ENCODE measurements at places on chromosomes 16 and 17.
A peak's percentile ranks its signal among the peaks of the same experiment; 100 is the strongest.

- no peak for DNase-seq
Observed at GRCh38 chr16:80671281-80671849, 130.6 kb downstream of the DYNLRB2 start.

DNA sequence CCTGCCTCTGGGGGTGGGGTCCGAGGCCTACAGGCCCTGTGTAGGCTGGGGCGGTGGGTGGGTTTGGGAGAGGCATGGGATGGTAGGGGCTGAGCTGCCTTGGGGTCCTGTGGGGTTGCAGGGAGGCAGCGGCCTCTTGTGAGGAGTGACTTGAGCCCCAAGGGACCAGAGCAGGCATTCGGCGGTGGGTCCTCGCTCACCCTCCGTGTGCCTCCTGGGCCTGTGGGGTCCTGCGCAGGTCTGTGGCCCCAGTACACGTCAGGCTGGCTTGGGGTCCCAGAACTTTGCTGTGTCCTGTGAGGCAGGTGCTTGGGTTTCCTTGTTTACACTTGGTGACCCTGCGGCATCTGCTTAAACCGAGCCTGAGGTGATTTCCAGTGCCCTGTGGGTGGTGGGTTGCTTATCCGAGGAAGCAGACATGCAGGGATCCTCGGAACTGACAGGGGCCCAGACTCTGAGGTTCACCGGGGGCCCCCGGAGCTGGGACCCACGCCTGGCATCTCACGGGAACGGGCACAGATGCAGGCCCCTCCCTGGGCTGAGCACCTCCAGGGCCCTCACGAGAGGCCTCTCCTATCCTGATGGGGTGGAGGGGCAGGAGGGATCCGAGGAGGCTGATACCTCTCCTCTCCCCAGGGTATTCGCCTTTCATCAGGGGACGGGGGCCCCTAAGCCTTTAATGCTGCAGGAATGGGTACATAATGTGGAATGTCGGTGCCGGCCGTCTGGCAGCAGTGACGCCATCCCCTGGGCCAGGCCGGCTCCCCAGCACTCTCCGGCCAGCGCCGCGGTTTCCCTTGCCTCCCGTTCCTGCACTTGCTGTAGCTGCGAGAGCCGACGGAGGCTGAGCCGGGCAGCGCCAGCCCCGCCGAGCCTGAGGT lies 7.7 kb downstream of the METRNL start:
- no peak for DNase-seq

DNA sequence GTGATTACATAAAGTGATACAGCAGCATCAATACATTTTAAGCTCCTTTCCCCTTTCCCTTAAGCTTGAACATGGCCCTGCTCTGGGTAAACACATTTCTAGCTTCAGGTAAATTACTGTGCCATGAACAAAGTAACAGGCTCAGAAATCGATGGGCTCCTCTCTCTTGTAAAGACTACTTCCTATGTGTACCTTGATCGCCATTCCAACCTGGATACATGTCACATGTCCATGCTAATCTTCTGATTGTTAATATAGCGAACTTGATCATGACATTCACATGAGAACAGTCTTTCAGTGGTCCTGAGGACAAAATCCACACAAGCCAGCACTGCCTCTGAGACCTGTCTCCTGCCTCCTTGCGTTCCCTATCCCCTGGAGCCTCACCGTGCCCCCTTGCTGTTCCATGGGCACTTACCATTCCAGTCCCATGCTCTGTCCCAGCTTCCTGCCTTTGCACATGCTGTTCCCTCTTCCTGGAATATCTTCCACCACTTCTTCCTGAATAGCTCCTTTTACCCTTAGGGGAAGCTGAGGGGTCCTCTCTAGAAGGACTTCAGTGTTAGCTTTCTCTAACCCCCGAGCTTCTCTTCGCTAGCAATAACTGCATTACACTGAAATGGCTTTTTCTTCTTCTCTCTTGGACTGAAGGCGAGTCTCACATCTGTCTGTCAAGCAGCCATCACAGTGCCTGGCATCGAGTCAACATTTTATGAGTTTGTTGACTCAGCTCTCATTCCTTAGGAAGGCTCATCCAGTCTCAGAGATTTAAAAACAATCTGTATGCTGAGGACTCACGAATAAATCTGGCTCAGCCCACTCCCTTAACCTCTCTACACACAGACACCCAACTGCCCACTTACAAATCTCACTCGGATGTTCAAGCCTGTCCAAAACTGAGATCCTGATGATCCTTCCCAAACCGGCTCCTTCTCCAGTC lies 93.3 kb downstream of the ASIC2 start:
- no peak for DNase-seq

DNA sequence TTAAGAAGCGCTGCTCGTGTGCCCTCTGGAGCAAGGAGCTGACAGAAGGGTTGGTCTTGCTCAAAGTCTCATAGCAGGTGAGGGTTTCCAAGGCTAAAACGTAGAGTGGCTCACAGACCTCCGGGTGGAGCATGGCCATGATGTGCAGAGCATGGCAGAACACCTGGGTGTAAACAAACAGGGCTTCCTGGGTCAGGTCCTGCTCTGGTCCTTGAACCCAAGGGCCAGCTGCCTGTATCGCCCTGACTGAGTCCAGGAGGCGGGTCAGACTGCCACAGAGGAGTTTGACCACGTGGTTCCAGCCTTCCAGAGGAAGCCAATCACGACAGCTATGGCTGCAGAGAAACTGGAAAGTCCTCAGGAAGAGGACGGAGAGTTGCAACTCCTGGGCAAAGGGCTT lies 7.1 kb downstream of the GEMIN4 start:
- DNase-seq, result no peak

DNA sequence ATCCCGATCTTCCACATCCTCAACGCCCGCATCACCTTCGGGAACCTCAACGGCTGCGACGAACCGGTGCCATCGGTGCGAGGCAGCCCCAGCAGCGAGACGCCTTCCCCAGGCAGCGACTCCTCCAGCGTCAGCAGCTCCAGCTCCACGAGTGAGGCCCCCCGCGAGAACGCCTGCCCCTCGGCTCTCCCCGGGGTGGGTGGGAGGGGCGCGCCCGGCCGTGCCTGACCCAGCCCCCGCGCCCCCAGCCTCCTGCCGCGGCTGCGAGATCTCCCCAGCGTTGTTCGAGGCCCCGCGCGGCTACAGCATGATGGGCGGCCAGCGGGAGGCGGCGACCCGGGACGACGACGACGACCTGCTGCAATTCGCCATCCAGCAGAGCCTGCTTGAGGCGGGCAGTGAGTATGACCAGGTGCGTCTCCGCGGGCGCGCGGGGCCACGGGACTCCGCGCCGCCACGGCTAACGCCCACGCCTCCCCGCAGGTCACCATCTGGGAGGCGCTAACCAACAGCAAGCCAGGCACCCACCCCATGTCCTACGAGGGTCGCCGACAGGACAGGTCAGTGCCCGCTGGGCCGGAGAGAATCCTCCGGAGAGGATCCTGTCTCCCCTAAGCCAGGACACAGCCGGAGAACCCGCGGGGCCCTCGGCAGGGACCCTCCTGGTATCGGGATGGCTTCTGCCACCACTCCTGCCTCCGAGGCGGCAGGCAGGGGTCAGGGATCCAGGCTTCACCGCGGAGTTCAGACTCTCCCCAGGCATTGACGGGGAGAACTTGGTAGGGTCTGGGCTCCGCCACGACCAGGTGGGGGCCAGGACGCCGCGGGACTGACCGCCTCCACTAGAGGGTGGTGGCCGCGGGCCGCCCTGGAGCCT lies 10.1 kb downstream of the CORO6 start:
- no peak for DNase-seq

DNA sequence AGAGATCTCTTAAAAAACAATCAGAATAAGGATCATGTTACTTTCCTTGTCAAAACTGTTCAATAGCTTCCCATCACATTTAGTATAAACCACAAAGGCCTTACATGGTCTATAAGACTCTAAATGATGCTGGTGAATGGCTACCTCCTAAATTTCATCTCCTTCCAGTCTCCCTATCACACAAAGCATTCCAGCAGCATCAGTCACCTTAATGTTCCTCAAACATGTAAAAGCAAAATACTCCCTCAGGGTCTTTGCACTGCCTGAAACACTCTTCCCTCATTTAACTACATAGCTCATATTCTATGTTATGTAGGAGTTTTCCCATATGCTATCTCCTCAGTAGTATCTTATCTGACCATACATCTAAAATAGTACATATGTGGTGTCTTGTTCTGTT lies 53.5 kb upstream of the INTS2 start:
- DNase-seq, result no peak

DNA sequence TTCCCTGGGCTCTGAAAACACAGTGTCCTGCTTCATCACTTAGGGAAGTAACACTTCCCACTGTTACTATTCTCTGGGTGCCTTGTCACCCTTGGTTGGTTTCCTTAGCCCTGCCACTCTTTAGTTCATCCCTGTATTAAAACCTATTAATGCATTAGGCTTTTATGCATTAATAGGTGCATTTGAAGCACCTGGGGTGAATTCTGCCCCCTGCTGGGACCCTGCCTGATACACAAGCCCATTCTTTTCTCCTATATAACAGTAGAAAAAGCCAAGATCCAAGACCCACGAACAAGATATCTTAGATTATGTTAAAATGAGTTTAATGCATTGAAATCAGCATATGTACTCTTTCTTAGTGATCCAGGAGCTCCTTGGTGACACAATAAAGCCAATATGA lies 235.7 kb downstream of the PMP22 start:
- no peak for DNase-seq

DNA sequence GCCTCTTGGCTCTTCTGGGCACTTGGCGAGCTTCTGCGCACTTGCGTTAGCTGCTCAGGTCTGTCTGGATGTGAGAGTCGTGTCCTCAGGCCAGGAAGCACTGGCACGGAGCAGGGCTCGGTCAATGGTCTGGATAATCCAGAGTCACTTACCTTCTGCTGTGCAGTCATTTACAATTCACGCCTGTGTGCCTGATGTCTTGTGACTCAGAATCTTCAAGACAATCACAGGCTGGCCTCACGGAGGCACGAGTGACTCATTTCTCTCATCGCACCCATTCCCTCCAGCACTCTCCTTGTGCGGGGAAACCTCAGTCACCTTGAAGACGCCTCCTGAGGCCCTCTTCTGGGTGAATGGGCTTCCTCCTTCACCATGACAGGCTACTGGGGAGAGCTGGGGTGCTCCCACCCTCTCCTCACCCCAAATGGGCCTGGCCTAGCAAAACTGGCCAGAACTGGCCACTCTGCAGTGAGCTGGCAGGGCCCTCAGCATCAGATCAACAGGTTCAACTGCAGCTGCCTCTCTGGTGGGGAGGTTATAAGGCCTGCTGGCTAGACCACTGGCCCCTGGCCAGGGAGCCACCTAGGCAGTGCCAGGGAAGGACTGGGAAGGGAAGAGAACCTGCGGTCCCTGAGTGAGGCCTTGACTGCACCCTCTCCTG lies 1.9 kb upstream of the CAPN15 start:
- DNase-seq, result no peak

GRCh38 chr16:49592546-49593423 lies 219.2 kb downstream of the C16orf78 start:
- DNase-seq, result peak; percentile 51

DNA sequence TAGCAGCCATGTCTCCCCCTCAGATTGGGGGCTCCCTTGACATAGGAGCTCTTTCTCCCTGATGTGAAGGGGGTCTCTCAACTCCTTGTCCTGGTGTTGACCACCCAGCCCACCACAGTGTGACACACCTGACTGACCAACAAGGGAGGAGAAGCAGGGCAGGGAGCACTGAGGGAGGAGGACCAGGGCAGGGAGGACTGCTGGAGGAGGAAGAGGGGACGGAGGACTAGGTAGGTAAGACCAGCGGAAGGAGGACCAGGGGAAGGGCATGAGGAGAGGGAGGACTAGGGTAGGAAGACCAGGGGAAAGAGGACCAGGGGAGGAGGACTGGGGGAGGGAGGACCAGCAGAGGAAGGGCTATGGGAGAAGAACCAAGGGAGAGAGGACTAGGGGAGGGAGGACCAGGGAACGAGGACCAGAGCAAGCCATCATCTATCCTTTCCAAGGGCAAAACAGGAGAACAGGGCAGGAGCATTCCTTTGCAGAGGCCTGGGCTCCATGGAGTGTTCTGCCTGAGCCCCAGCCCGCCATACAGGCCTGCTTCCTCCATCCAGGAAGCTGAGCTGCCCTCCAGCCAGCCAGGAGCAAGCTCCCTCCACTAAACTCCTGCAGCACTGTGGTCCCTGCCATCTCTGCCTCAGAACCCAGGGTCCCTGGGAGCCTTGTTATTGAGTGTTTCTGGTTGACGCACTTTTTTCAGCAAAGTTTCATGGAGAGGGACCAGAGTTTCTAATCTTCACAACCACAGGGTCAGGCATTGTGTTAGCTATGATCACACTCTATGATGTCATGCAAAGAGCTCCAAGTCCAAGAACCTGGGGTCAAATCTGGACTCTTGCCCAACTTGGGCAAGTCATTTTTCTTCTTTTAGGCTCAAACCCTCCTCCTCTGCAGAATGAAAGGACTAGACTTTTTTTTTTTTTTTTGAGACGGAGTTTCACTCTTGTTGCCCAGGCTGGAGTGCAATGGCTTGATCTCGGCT lies 15.4 kb upstream of the KRT17 start:
- no peak for DNase-seq

- no peak for DNase-seq
Observed at GRCh38 chr16:88896238-88897070, 30.0 kb upstream of the PABPN1L start.

All from GM12892 (cell line).